Osteocyte (in vitro differentiated cells): ENCODE measurements at places on chromosomes 1 and 21.

DNA sequence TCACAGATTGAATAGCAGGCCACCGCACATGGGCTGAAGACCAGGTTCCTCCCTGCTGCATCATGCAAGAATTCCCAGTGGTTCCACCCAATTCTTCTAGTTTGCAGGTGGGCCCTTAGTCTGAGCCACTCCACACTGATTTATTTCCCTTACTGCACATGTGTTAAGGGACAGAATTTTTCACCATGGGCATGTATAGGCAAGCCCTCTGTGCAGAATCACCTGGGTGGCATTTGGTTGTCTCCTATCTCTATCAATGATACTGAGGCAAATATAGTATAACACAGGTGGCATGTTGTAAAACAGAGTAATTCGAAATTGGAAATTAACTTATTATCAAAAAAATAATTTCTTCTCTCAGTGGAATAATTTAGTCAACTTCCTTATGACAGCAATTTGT lies 1892.4 kb downstream of the NCAM2 start:
- no peak for DNase-seq

GRCh38 chr1:36023098-36023769 lies 60.7 kb upstream of the TEKT2 start:
- no peak for DNase-seq

- DNase-seq, result no peak
These were observed 300.3 kb downstream of the TTLL7 start for GRCh38 chr1:83698644-83699043.

GRCh38 chr1:217342105-217342504 lies 288.8 kb downstream of the GPATCH2 start:
- DNase-seq, result no peak

GRCh38 chr1:97082160-97082848 lies 360.7 kb downstream of the PTBP2 start:
- DNase-seq, result no peak

DNA sequence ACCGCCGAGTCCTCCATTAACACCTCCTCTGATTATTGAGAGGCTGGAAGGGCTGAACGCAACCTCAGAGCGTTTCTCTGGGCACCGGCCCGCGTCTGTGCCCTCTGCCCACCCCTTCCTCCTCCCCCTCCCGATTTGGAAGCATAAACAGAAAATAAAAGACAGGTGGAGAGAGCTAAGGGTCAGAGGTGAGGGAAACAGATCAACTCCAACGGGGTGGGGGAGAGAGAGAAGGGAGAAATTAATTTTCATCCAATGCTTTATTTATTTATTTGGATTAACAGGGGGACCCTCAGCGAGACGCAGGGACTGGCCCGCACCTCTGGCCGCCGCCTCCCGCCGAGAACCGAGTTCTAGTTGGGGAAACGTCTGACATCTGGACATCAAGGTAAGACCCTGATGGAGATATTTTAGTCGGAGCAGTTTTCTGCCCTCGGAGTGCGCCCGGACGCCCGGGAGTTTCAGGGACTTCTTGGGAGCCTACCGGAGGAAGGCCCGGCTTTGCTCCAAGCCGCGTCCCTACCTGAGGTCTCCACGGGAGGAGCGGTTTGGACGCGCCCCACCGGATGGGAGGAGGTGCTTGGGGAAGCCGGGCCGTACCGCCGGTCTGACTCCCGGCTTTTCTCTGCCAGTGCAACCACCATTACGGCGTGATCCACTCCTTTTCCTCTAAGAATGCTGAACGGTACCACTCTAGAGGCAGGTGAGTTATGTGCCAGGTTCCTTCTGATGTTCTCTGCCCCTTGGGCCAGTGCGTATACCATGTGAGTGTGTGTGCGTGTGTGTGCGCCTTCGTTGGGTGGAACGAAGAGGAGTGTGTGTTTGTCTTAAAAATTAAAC lies 5.1 kb upstream of the LHX9 start:
- no peak for DNase-seq

- no peak for DNase-seq
These were observed 22.0 kb downstream of the DONSON start for GRCh38 chr21:33566514-33566913.

DNA sequence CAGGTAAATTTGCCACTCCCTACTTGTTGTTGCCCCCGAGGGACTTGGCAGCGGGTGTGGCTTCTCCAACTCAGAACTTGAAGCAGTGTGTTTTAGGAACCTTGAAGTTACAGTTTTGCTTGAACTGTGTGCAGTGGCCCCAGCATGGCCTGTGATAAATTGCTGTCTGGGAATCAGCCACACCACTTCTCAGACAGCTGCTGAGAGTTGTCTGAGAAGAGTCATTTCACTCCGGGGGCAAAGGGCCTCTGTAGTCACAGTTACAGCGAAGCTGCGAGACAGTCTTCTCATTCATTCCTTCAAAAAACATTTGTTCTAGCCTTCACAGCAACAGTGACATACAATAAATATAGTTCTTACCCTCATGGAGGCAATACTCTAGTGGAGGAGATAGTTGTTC lies 70.3 kb downstream of the PROX1 start:
- no peak for DNase-seq

DNA sequence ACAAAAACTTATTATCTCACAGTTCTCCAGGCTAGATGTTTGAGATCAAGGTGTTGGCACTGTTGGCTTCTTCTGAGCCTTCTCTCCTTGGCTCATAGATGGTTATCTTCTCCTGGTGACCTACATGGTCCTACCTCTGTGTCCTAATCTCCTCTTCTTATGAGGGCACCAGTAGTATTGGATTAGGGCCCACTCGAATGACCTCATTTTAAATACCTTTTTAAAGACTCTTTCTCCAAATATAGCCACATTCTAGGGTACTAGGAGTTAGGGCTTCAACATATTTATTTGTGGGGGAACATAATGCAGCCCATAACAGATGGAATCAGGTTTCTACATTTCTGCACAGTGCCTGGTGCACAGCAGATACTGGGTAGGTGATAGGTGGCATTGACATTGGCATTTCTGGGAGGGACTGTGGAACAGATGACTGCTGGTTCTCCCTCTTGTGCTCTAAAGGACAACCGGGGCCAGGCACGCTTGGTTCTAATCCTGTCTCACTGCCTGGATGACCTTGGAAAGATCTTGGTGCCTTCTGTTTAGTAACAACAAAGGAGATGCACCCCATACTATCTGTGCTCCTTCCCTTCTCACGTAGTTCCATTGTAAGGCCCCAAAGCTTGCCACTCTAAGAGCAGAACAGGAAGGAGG lies 140.3 kb downstream of the PLPP3 start:
- DNase-seq, result no peak

- no peak for DNase-seq
These were observed 9.1 kb upstream of the CDK18 start for GRCh38 chr1:205495237-205495823.

DNA sequence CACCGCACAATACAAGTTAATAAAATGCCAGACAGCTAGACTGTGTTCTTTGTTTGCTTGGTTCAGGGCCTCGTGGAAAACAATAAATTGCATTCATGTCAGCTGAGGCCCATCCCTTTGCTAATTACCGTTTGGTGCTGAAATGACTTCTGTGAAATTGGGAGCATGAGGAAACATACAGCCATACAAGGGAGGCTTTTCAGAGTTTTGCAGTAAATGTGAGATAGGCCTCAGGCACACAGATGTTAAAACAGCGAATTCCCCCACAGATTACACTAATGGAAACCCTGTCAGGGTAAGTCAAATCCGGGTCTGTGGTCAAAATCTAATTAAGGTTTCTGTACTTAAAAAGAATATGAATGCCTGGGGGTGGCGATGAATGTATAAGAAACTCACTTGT lies 173.5 kb upstream of the LMO4 start:
- DNase-seq, result no peak

- DNase-seq, result no peak
These were observed 59.6 kb upstream of the MACF1 start for GRCh38 chr1:39144924-39145323.

DNA sequence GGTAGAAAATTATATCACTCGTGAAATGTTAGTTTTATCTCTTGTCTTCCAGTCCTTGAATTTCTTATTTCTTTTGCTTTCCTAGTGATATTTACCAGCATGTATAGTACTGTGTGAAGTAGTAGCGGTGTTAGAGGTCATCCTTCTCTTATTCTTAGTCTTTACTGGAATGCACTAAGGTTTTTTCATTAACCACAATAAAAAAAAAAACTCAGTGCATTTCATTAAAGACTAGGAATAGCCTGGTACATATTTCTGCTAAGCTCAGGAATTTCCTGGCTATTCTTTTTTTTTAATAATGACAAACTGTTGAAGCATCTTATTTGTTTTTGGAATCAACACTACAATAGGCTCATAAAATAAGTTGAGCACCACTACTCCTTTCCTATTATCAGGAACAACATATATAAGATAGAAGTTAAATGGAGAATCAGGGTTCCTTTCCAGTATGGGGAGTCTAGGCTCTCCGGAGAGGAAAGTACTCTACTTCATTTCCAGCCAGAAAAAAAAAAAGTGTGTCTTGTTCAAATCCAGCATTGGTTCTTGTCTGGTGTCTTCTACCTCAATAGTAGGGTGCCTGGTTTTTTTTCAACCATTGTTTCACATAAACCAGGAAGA lies 60.0 kb downstream of the TNFSF18 start:
- no peak for DNase-seq

DNA sequence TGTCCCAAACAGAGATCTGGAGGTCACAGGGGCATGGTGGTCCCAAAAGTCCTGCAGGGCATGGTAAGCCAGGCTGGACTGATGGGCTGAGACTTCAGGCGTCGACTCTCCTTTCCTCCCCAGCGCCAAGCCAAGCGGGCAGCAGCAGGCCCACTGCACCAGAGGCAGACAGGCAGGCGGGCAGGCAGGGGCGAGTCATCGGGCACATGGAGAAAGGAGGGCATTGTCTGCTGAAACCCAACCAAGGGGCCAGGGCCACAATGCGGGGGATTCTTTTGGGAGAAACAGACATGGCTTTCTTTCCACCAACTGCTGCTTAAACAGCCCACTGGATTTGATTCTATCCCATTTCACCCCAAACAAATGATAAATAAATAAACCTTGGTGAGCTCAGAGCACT lies 46.2 kb downstream of the TRABD2B start:
- no peak for DNase-seq
